ENCODE measurements at places on chromosomes 3 and 15. TPM values are rescaled to one million over a fixed set of nuclear protein-coding genes. Genes with fewer than 3 reads are reported as not detected.

PLSCR2 gene
- total RNA-seq: not detected

DNA sequence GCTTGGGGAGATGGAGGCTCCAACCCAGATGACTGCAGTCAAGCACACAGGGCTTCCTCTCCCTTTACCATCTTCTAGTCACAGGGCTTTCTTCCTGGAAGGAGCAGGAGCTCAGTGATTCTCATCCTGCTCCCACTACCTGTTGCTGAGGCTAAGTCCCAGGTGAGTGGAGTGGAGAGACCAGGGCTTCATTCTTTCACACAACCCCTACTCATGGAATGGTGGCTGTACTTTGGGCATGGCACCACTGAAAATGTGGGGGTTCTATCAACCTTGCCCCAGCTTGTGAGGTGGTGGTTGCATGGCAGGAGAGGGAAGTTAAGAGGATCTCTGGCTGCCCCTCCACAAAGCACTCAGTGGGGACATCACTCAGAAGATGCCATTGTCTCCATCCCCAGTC, 36.8 kb upstream of the RAD18 start:
- no peak for DNase-seq

- peak; percentile 76 for DNase-seq
Measured at GRCh38 chr3:117706037-117706436, 996.5 kb downstream of the TUSC7 start.

DNA sequence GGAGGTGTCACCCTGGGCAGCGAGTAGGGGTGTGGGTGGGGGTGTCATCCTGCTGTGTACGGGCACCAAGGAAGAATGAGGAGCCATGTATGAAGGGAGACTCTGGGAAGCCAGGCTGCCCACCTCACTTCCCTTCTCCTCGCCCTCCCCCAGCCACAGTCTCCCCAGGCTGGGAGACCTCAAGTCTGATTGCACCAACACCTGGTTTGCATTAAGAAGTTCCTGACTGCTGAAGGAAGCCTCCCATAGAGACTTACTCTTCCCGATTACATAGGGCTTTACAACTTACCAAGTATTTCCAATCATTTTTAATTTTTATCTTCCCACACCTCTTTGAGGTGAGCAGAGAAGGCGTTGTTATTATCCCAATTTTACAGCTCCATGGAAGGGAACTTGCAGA, 29.5 kb upstream of the SMAD3 start:
- DNase-seq: peak; percentile 37

DNA sequence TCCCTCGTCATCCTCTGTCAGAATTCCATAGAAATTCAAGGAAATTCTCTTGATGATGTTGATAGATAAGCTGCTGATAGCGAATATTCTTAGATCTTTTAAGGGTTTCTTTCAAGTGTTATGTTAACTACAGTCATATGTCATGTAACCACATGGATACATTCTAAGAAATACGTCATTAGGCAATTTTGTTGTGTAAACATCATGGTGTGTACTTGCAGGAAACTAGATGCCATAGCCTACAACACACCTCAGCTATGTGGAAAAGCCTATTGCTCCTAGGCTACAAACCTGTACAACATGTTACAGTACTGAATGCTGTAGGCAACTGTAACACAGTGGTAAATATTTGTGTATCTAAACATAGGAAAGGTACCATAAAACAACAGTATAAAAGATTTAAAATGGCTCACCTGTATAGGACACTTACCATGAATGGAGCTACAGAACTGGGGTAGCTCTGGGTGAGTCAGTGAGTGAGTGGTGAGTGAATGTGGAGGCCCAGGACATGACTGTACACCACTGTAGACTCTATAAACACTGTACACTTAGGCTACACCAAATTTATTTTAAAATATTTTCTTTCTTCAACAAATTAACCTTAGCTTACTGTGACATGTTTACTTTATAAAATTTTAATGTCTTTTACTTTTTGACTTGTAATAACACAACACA, 34.6 kb downstream of the GLDN start:
- DNase-seq: peak; percentile 63

Measured in H4 (cell line).